GM06990 (cell line): ENCODE measurements at places on chromosomes 11 and 22.

- DNase-seq: no peak
Observed at GRCh38 chr22:38420734-38421133, 34.3 kb downstream of the KCNJ4 start.

DNA sequence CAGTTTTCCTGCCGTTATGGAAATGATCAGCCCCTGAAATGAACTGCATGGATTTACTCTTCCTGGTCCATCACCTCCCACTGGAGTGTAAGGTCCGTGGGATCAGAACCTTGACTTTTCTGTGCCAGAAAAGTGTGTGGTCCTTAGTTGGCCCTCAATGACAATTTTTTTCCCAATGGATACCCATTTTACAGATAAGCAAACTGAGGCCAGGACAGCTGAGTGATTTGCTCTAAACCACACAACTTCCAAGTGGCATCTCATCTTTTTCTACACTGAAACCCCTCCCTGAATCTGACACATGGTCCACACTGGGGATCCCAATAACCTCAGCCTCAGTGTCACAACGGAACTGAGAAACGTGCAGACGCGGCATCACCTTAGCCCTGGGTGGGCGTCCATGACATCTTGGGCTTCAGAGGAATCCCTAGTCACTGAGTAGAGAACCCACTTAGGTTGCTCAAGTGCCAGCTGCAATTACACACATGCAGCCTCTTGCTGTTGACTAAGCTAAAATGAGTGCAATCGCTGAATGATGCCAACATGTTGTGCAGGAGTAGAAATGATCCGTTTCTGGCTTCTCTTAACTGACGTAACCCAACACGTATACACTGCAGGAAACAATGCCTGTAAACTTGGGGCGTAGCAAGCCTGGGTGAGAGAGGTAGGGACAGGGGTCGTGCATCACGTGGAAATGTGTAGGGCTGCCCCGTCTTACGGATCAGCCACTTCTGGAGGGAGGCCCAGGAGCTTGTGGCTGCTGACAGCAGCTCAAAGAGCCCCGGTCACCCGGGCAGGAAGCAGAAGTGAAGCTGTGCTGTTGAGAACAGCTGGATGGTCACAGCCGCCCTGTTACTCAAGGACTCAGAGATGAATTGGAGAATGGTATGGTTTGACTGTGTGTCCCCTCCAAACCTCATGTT is 136.3 kb downstream of the SHANK2 start:
- no peak for DNase-seq

- DNase-seq: no peak
Observed at GRCh38 chr22:29503811-29504372, 23.9 kb downstream of the NEFH start.

DNA sequence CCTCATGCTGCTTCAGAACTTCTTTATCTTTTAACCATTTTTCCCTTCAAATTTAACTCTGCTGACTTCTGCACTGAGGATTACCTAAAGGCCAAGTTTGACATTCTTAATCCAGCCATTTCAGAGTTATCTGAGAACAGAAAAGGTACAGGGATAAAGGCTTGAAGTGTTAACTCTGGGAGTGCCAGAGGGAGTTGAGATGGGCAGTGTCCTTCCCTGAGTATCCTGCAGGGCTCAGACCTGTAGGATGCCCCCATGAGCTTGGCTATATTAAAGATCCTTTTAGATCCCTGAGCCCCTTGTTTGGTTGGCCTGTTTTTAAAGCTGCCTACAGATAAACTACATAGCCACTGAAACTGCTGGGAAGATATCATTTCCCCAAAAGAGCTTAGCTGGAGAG is 268.4 kb upstream of the KIRREL3 start:
- no peak for DNase-seq
